ENCODE measurements at places on chromosomes 13 and 19.

GRCh38 chr13:41774605-41775218 lies 186.2 kb downstream of the VWA8 start:
- no peak for DNase-seq

DNA sequence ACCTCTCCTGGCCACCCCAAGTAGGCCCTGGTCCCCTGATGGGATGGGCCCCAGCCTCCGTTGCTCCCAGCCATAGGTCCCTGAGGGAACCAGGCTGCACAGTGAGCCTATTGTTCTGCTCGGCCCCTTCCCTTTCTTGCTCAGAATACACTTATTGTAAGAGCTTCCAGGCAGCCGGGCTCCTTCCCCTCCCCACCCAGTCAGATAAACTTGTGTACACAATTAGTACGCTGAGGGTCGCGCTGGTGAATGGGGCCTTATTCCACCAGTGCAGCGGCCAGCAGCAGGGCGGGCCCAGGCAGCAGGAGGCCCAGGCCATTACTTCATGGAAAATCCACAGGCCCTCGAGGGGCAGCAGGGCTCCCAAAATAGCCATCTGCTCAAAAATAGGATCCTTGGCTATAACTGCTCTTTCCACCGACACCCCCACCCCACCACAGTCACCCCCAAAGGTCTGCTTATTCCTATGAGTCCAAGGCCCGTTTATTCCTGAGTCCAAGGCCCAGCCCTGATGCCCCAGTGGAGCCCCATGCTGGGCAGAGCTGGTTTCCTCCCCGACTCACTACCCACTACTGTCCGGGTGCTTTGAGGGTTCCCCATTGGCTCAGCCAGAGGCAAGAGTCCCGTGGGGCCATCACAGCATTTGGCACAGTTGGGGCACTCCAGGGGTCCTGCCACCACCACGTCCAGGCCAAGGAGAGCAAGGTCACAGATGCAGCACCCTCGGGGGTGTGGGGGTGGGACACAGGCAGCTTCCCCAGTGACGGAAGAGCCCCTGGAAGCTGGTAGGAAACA lies 22.1 kb downstream of the CAPN12 start:
- DNase-seq = no peak

- DNase-seq = no peak
These were observed 138.8 kb upstream of the GJB6 start for GRCh38 chr13:20370815-20371421.

- no peak for DNase-seq
These were observed 27.6 kb downstream of the ARHGEF18 start for GRCh38 chr19:7376151-7376852.

- no peak for DNase-seq
These were observed 36.7 kb downstream of the FAM124A start for GRCh38 chr13:51258612-51259548.

GRCh38 chr13:113488283-113488682 lies 2.2 kb downstream of the DCUN1D2 start:
- DNase-seq = no peak

DNA sequence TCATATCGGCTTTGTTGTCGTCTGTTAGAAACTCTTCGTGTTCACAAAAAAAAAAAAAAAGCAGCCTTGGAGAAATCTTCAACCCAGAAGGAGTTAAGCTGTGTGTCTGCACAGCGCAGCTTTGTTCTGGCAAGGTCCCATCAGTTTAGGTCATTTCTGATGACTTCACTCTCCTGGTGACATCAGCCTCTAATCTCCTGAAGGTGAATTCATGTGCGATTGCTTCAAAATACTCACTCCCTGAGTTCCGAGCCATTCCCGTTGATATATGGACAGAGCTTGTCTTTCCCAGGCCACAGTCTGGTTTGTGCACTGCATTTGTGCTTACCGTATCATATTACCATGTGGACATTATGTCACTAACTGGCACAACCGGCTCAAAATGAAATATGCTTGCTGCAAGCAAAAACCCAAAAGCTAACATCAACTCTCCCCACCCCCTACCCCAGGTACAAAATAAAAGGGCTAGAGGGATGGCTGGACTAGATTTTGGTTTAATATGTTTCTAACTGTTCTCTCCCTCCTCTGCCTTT lies 342.4 kb downstream of the KCNRG start:
- DNase-seq = no peak

- no peak for DNase-seq
These were observed 12.0 kb upstream of the SLC7A1 start for GRCh38 chr13:29607465-29607864.

DNA sequence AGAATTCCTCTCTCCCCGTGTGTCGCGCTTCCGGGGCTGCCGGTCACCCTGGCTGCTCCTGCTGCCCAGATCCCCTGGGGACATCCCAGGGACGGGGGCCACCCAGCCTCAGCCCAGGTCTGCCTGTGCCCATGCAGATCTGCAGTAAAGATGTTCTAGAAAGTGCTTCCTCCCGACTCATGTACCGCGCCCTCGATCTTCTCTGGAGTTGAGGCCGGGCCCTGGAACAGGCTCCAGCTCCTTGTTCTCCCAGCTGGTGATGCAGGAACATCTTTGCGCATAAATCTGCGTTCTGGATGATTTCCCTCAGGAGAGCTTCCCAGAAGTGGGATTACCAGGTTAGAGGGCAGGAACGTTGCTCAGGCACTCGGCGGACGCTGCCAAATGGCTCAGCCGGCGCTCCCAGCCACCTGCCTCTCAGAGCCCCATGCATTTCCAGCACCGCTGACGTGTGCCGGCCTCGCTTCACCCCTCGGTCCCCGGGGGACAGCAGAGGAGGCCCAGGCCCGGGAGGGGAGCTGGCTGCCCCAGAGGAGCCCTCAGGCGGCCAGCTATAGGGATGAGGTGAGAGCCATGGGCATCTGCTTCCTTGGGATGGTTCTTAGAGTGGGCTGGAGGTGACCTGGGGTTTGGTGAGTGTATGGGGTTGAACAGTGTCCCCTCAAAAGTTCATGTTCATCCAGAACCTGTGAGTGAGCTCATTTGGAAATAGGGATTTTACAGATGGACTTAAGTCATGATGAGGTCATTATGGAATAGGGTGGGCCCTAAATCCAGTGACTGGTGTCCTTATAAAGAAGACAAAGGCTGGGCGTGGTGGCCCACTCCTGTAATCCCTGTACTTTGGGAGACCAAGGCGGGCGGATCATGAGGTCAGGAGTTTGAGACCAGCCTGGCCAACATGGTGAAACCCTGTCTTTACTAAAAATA lies 42.6 kb downstream of the CRTC1 start:
- DNase-seq = no peak

DNA sequence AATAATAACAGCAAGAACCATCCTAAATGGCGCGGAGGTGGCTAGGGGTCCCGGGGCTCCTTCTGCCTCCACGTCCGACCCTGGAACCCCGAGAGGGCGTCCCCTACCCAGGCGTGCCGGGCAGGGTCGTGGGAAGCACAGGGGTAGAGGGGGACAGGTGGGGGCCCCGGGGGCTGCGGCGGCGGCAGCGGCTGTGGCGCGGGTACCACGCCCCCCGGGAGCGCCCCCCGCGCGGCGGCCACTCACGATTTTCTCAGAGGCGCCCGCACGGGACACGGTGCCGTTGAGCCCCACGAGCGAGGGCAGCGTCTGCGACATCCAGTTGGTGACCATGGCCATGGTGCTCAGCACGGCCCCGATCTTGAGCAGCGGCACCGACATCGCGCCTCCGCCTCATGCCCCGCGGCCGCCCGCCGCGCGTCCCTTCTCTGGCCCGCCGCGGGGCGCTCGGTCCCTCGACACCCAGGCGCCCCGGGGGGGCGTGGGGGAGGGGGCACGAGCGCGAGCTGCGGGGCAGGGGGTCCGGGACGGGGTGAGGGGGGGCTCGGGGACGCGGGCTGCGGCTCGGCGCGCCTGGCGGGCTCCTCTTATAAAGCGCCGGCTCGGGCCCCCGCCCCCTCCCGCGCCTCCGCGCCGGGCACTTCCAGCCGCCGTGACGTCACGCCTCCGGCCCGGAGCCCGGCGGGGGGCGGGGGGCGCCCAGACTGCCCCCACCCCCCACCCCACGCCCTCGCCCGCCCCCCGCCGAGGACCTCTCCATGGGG lies 22.9 kb downstream of the OLFM2 start:
- no peak for DNase-seq

- DNase-seq = no peak
These were observed 23.3 kb downstream of the COMMD6 start for GRCh38 chr13:75514080-75514995.

DNA sequence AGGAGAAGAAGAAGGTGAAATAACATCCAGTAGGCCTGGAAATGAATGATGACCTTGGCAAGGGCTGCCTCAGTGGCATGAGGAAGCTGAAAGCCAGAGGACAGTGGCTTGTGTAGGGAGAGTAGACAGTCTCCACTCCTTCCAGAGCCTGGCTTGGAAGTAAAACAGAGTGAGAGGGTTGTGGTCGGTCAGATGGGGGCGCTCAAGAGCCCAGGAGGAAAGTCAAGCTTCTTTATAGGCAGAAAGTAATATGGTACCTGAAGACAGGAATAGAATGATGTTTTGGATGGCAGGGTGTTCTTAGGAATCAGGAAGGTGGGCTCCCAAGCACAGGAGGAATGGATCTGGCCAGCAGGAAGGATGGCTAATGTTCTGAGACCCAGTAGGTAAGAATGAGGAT lies 75.1 kb upstream of the TSC22D1 start:
- no peak for DNase-seq

GRCh38 chr13:25775275-25775674 lies 276.5 kb downstream of the SHISA2 start:
- DNase-seq = no peak

DNA sequence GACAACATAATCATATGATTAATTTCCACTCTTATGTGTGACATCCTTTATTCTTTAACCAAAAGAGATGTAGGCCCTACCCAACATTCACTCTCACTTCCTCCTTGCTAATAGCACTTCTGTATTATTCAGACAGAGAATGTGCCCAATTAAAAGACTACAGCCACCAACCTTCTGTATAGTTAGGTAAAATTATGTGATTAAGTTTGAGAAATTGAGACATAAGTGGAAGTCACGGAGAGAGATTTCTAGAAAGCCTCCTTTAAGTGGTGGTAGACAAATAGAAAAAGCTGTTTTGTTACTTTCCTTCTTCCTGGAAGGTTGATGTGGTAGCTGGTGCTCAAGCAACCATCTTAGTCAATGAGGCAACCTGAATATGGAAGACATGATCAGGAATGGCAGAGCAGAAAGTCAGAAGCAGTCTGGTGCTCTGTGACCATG lies 14.8 kb downstream of the EPSTI1 start:
- no peak for DNase-seq

- DNase-seq = no peak
These were observed 36.4 kb upstream of the SERPINE3 start for GRCh38 chr13:51303063-51303552.

GRCh38 chr13:97280478-97280877 lies 58.3 kb downstream of the MBNL2 start:
- no peak for DNase-seq

GRCh38 chr13:32503727-32504126 lies 34.9 kb downstream of the N4BP2L2 start:
- no peak for DNase-seq

DNA sequence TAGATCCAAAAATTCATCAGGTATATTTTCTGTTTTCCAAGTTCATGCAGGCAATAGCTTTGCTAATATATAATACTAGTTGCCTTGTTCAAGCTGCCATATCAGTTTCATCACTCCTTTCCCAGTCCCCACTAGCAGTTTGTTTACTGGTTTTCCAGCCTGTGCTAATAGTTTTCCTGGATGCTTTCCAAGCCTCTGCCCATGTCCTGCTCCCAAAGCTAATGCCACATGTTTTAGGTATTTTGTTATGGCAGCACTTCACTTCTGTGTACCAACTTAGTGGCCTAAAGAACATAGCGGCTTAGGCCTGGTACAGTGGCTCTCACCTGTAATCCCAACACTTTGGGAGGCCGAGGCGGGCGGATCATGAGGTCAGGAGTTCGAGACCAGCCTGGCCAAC lies 28.1 kb upstream of the ZNF527 start:
- DNase-seq = no peak

DNA sequence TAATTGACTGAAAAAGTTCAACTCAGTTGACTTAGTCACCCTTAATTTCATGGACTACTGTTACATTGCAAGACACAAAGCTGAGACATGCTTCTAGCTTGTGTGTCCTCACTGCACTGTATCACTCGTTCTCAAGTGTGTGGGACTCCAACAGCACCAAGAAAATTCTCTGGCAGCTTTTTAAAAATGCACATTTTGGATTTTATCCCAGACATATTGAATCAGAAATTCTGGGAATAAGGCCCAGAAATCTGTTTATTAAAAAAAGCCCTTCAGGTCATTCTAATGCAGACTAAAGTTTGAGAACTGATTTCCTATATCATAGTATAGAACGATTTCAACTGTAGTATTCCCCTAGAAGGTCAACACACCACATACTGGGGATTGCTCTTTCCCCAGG lies 1485.3 kb downstream of the PCDH9 start:
- no peak for DNase-seq

GRCh38 chr13:106029676-106030290 lies 505.7 kb downstream of the EFNB2 start:
- DNase-seq = no peak

DNA sequence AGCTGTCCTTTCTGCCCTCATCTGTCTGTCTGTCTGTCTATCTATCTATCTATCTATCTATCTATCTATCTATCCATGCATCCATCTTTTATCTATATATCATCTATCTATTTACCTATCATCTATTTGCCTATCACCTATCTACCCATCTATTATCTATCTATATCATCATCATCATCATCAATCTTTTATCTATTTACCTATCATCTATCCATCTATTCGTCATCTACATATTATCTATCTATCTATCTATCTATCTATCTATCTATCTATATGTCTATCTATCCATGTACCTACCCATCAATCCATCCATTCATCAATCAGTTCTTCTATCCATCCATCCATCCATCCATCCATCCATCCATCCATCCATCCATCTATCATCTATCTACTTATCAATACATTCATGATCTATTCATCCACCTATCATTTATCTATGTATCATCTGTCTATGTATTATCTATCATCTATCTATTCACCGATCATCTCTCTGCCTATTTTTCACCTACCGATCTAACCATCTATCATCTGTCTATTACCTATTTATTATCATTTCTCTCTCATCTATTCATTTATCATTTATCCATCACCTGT lies 49.2 kb upstream of the ADGRE1 start:
- no peak for DNase-seq

GRCh38 chr19:7833225-7834099 lies 3.4 kb downstream of the EVI5L start:
- DNase-seq = no peak

DNA sequence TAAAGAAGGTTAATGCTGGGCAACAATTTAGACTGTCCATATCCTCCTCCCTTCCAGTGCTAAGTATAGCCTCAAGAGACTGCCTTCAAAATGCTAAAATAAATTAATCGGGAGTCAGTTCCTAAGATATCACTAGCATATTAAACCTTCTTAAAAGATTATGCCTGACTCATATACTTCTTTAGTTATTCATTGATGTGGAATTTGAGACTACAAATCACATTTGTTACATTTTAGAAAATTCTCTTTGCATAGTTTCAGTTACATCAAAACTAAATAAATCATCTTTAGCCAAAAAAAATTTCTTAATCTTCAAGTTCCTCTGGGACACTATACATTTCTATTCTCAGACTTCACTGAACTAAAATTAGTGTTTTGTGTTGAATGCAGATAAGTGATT lies 769.1 kb downstream of the PCDH9 start:
- no peak for DNase-seq

Measured in stimulated activated CD4-positive, alpha-beta T cell treated with anti-CD3 and anti-CD28 coated beads, Interleukin-12 subunit alpha, Interleukin-12 subunit beta, amount 100 ng/mL, for 24 hours (primary cell).